Activated CD4-positive, alpha-beta T cell treated with anti-CD3 and anti-CD28 coated beads for 24 hours (primary cell): ENCODE measurements at places on chromosomes 3 and 15.

GRCh38 chr3:6518709-6519345, 342.1 kb upstream of the GRM7 start:
- DNase-seq, result no peak

- DNase-seq, result no peak
Measured at GRCh38 chr3:32843510-32844321, 25.9 kb downstream of the TRIM71 start.

GRCh38 chr3:39637807-39638206, 170.3 kb downstream of the MOBP start:
- DNase-seq, result no peak

DNA sequence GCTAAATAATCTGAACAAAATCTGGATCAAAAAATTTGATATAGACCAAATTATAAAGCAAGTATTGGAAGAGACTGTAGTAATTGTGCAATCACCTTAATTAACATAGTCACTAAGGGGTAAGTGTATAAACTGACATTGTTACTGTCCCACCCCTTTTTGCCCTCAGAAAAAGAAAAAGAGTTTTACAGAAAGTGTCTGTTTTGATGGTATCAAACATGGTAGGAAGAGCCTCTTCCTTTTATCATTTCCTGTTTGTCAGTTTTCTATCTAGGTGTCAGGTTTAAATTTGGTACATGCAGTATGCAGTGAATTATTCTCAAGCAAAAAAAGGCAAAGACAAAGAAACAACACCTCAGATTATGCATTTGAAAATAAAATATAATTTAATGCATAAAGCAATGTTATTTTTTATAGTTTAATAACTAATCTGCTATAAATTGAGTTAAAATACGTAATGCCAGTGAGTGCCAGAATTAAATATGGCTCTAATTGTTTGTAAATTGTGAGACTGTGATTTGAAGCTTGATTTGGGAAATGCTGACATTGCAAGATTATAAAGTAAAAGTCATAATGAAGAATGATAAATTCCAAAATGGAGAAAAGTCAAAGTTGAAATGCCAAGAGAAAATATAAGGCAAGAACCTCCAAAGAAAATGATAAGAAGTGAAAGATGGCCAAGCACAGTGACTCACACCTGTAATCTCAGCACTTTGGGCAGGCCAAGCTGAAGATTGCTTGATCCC, 30.3 kb upstream of the CMC1 start:
- no peak for DNase-seq

- DNase-seq, result no peak
Measured at GRCh38 chr3:50136714-50137405, 18.3 kb upstream of the SEMA3F start.

DNA sequence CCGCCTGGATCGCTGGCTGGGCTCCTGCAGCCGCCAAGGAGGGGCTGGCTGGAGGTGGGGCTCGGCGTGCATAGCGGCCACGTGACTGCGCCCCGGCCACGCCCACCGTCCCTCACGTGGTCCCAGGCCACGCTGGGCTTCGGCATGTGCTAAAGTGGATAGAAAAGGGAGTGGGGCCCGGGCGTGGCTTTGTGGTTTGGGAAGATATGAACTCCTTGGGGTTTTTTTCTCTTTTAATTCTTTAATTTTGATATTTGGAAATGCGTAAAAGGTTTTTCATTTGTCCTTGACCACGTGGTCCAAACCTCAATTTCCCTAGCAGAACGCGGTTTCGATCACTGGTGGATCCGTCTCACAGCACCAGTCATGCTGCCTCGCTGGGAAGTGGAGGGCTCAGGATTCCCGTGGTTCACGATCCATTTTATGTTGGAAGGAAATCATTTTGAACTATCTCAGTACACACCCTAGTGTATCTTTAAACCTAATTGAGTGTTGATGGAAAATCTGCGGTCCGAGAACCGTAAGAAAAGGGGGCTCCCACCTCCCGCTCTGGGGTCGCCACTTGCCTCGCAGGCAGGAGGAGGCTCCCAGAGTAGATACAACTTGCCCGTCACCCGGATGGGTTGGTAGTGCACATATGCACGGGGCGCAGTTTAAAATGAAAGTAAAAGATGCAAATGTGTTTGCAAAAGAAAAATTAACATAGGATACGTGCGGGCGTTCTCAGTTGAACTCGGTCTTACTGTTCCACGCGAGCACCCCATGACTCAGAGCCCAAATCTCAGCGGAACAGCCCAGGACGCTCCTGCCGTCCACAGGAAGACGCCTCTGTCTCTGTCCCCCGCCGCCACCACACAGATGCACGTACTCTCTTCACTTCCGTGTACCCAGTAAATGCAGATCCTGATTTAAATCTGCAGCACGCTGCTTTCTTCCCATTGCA, 141.9 kb downstream of the PGPEP1L start:
- DNase-seq, result peak; percentile 60

GRCh38 chr3:123036352-123037014, 8.9 kb upstream of the SEMA5B start:
- no peak for DNase-seq

- DNase-seq, result no peak
Measured at GRCh38 chr15:51917493-51917892, 54.1 kb downstream of the LEO1 start.

DNA sequence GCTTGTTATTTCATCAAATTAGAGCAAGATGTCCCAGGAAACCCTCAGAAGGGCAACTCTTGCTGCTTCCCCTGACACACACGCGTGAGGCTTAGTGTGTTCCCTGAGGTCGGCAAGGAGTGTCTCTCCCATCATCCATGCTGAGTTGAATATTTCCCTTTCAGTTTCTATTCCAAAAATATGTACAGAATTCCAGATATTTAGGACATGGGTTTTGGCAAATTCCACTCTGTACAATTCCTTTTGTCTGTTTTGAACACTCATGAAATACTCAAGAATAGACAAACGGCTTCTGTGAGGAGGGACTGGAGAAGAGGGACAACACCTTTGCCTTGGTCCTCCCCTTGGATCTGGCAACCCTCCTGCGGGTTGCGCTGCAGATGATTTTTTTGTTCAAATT, 138.0 kb downstream of the DUT start:
- no peak for DNase-seq

GRCh38 chr3:192870822-192871221, 46.8 kb downstream of the MB21D2 start:
- DNase-seq, result no peak

DNA sequence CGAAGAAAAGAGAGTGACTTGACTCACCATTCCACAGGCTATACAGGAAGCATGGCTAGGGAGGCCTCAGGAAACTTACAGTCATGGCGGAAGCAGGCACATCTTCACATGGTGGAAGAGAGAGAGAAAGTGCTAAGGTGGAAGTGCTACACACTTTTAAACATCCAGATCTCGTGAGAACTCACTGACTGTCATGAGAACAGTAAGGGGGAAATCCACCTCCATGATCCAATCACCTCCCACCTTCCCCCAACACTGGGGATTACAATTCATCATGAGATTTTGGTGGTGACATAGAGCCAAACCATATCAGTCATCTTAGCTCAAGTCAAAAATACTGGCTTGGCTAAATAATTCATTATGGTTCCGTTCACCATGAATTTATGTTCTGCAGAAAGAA, 45.3 kb upstream of the NEDD4 start:
- DNase-seq, result no peak

GRCh38 chr15:94840794-94841783, 609.7 kb downstream of the MCTP2 start:
- no peak for DNase-seq

- DNase-seq, result peak; percentile 2
Measured at GRCh38 chr3:159804726-159805410, 183.8 kb upstream of the IL12A start.

GRCh38 chr3:112963683-112964082, 11.2 kb downstream of the CD200R1 start:
- DNase-seq, result no peak

GRCh38 chr3:140131895-140132294, 196.9 kb downstream of the CLSTN2 start:
- DNase-seq, result no peak

DNA sequence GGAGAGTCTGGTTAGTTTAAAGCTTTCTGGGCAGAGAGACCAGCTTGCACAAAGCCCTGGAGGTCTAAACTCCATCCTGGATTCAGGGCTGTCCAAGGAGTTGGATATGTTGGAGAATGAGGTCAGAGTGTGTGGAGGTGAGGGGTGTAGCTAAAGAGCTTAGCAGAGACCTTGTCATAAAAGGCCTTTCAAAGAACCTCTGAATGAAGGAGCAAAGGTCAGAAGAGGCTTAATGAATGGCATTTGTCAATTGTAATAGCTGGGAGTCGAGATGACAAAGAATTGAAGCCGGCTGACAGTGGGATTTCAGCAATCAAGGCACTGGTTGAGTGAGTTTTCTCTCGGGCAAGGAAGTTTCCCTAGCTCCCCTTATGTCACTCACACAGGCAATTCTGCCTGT, 202.6 kb downstream of the PDCD6IP start:
- DNase-seq, result no peak

DNA sequence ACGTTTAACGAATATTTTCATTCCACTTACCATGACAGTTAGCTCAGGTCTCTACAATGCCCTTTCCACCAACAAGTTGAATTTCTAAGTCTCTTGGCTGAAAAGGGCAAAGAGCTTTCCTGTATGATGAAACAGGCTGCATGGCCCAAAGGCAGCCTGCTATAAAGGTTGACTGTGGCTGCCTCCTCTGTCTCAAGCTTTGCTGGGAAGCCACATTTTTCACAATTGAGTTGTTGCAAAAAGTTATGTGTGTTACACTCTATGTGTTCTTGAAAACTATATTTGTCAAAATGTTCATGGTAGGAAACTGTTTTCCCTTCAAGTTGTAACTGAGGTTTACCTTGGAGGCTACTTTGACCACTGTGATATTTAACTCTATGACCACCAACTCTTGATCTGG, 49.5 kb downstream of the DZIP1L start:
- no peak for DNase-seq

- DNase-seq, result no peak
Measured at GRCh38 chr3:48088056-48088748, 72.0 kb upstream of the MAP4 start.

GRCh38 chr15:80743189-80743833, 35.9 kb upstream of the CEMIP start:
- DNase-seq, result no peak

- DNase-seq, result no peak
Measured at GRCh38 chr3:16498130-16498890, 15.2 kb downstream of the RFTN1 start.

DNA sequence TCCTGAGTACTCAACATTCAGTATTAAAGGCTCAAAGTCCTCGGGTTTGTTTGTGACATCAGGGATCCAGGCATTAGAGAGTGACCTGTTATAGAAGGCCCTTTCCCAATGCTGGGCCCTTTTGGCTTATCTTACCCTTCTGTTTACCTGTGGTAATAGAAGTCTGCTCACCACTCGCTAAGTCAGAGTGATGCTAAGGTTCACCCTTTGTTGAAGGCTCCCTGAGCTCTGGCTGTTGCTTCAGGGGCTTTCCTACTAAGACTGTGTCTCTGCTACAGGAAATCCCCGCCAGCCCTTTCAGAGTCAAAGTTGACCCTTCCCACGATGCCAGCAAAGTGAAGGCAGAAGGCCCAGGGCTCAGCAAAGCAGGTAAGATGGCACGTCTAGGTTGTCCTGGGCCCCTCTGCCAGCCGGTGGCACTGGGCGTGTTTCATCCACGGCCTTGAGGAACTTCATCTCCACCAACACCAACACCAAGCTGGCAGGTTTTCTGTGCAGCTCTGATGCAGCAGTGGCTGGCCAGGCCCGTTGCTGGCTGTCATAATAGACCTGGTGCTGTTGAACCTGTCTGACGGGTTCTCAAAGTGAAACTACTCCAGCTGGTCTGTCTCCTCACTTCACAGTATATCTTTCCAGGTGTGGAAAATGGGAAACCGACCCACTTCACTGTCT, 99.1 kb downstream of the DNASE1L3 start:
- no peak for DNase-seq

DNA sequence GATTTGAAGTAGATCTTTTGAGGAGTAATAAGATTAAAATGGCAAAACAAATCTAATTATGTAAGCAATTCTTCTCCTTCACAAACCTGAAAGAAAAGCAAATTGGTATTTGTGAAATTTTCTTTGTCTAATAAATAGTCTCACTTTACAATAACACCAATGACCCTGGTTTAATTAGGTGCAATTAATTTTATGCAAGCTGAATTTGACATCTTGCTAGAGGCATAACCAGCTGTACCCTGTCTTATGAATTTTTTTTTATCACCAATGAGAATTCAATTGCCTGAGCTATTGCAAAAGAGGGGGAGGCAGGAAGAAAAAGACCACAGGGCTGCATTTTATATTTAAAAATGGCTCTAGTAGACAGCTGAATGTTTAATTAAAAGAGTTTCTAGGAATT, 113.5 kb upstream of the IL12A start:
- no peak for DNase-seq

DNA sequence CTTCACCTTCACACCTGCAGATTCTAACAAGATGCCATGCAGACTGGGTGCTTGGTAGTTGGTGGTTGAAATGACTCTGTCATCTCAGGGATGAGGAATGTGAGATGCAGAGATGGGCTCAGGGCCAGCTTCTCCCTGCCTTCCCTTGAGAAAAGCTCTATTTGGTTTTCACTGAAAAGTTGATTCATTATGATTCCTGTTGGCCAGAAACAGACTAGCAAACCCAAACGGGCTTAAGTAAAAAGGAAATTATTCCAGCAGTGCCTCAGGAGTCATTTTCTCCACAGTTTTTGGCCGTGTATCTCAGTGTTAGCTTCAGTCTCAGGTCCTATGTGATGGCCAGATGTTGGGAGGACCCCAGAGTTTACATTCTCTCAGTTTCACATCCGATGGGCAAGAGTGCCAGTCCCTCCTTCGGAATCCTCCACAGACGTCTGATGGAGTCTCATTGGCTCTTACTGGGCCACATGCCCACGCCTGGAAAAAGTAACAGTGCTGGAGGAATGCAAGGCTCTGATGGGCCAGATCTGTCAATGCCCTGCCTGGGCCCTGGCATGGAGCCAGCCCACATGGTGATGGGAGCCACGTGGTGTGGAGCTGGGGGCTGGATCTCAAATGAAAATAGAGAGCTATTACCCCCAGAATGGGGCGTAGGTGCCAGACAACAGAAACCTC, 22.3 kb upstream of the SACM1L start:
- no peak for DNase-seq

DNA sequence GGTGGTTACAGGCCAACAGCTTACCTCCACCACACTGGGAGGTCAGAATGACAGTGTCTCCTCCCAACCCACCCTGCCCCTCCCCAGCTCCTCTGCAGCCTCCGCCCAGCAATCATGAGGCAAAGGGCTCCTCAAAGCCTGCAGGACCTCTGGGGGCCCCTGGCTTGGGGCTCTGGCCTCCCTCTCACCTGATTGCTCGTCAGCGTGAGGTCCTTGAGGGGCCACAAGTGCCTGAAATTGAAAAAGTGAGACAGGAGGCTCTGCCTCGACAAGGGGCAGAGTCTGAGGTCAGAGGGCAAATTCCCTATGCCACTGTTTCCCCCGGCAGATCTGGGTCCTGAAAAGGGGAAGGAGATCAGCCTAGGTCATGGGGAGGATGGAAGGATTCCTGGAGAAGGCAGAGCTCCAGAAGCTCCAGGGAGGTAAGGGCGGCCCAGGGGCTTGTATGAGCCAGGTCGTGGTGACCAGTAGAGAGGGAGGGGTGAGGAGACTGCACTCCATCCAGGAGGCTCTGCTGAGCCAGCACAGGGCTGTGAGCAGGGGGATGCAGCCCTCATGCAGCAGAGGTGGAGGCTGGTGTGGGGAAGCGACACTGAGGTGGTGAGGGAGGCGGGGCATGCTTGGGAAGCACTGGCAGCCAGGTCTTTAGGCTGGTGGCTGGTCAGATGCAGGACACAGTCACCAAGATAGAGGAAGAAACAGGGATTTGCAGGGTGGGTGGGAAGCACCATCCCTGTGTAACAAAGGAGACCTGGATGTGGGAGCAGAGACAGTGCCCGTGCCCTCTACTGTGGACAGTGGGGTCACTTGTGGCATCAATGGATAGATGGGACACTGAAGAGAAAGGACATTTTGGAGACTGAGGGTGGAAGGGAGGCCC, 20.1 kb downstream of the ALS2CL start:
- no peak for DNase-seq
